Activated T-cell treated with anti-CD3 and anti-CD28 coated beads, Interleukin-2, amount 50 U/mL, for 24 hours (primary cell): ENCODE measurements at places on chromosomes 5 and 9.

GRCh38 chr9:87479801-87480201, 17.9 kb upstream of the DAPK1 start:
- no peak for DNase-seq

- DNase-seq = no peak
These were observed 43.3 kb upstream of the NDFIP1 start for GRCh38 chr5:142065273-142065672.

- no peak for DNase-seq
These were observed 275.9 kb downstream of the ACTL7B start for GRCh38 chr9:108579757-108580439.

DNA sequence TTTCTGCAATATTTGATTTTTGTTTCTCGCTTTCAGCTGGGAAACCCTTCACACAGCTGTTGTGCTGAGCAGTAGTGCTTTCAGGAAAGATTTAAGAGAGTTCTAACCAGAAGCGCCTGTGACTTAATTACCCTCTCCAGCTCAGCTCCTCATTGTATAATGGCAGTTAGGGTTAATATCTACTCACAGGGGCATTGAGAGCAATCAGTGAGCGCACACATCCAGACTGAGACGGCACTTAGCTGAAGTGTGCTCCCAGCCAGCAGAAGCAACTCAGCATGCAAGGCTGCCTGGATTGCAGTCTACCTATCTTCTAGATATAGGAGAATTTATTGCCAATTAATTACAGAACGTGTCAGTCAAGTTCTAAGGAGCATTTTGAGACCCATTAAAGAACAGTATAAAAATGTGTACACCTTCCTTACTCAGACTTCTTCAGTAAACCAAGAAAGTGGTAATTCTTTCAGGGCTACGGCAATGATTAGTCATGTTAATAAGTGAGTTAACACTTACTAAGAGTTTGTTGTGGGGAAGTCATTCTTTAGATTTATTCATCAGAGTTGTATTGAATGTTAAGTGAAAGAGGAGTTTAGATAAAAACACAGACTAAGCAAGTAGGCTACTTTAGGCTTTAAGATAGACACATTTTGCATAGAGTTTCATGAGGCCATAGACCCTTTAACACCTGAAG, 111.7 kb upstream of the PCAT7 start:
- DNase-seq = no peak

DNA sequence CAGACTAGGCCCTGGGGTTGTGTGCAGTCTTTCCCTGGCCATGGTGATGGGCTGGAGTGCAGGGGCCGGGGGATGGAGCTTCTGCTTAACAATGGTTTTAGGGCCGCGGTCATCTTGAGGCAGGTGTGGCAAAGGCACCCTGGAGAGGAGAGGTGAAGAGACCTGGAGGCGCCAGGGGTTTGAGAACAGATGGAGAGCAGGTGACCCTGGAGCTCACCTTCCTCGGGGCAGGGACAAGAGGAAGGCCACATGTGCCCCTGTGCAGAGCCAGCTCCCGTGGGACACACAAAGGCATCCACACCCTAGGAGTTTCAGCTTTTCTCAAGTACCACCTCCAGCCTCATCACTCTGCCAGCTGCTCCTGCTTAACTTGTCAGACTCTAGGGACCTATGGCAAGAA, 46.4 kb upstream of the SH3GL2 start:
- DNase-seq = no peak

DNA sequence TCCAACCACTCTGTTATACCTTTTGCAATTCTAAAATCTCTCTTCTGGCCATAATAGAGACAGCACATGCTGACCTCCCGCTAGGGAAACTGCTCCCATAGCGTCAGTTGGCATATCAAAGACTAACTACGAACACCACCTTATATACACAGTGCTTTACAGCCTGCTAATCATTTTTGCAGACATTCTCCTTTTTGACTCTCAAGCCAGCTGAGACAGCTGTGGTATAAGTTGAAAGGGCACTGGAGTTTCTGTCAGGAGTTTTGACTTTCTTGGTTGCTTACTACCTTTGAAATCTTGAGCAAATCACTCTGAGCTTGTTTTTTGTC, 160.2 kb upstream of the TBCA start:
- DNase-seq = no peak
